ENCODE measurements at places on chromosomes 5 and 9.

DNA sequence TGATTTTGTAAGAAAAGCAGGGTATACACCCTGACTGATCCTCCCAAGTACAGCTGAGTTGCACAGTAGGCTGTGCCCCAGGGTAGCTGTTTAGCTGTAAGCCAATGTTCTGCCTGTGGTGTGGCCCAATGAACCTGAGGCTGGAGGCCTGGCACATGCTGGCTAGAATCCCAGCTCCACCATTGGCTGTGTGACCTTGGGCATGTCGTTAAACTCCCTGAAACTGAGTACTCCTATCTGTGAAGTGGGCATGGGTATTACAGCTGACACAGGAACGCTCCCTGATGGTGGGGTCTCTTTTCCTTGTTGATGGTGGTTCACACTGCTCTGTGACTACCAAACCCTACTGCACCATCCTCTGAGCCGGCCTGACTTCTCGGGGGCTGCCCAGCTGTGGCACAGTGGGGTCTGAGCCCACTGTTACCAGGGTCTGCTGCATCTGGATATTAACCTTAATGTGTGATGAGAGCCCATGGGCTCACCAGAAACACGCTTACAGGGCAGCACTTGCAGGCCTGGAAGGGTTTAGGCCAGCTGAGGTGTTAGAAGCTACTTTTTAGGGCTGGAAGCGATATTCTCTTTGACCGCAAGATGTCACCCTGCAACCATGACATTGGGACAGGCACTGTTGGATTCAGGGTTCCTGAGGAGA lies 7.0 kb upstream of the GADD45G start:
- DNase-seq: no peak

DNA sequence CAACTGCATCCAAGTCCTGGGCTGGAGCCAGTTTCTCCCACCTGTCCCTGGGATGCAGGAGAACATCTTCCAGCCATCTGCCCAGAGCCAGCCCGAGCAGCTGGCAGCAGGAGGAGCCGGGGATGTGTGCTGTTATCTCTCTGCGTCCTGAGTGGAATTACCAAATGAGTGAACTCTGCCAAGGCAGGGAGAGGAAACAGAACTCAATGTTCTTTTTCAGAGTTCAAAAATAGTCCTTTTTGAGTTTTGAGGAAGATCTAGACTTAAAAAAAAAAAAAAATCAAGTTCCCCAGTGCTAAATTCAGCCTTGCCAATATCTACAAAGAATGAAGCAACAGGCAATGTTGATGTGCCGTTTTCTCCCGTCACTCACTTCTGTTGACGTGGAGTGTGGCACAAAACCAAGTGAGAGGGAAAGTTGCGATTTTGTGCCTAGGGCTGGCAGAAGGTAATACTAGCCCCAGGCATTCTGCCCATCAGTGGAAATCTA lies 56.2 kb downstream of the TMOD1 start:
- no peak for DNase-seq

- no peak for DNase-seq
Measured at GRCh38 chr9:38026021-38026809, 42.8 kb downstream of the SHB start.

DNA sequence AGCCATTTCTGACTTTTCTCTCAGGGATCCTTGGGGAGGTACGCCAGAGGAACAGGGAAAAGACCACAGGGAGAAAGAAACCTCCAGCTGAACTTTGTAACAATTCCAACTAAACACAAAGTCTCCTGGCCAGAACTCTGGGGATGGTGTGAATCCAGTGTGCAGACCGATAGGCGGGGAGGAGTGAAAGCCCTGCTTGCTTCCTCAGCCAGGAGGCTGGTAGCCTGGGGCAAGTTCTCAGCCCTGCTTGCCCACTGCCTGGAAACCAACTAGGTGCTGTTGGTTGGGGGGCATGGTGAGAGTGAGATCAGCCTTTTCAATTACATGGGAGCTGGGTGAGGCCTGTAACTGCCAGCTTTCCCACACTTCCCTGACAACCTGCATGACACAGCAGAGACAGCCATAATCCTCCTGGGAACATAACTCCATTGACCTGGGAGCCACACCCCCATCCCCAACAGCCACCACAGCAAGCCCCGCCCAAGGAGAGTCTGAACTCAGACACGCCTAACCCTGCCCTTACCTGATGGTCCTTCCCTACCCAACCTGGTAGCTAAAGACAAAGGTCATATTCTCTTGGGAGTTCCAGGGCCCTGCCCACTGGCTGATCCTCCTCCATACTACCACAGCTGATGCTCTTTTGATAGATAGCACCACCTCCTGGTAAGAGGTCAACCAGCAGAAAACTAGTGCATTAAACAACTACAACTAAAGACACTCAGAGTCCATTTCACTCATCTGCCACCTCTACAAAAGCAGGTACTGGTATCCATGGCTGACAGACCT lies 100.1 kb upstream of the TNFAIP8 start:
- no peak for DNase-seq

GRCh38 chr5:171586436-171586835 lies 167.0 kb downstream of the FGF18 start:
- DNase-seq: no peak

DNA sequence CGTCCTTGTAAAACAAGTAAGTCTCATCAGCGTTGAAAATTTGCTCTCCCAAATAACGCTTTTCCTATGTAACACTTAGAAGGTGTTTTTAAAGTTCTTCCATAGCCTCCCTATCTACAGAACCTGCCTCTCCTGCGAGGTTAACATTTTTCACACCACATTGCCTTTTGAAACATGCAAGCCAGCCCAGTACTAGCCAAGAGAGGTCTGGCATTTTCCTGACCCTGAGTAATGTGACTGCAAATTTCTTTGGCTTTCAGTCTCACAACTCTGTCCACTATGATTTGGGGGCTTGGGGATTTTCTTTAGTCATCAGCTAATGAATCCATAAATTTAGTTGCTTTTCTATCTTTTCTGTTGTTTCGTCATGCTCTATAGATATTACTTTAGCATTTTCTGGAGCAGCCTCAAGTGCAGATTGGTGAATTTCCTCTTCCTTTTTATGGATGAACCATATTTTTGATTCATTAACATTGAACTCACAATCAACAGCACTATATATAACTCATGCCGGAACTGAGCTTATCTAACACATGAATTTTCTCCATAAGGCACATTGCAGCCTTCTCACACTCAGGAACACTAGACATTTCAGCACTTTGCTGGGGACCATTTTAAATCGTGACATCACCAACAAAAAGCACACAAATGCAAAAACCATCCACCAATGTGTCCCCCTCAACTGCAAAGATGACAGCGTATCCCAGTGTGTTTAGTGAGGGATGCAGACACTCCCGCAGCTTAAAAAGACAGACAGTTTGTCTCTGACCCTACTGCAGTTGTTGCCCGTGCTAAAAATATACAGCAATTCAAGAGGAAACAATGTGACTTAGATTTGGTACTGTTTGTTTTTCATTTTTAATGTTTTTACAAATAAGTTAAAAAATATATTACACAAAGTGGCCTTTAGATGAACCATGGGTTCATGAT lies 77.2 kb upstream of the SPATA31C2 start:
- DNase-seq: no peak

DNA sequence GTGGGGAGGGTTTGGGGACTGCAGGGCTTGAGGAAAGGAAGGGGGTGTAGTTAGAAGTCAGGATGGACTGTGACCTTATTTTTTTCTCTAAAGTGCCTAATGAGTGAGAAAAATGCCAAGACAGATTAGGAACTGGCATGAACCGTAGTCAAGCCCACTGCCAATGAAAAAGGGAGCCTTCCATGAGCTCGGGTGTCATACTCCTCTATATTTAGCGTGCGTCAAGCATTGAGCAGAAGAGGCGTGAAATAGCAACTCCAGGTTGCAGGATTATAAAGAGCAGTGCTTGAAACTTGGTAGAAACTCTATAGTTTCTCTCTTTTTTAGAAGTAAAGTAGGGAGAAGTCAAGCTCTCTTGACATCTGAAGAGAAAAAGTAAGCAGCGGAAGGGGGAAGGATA lies 1.8 kb downstream of the SGCD start:
- DNase-seq: no peak

DNA sequence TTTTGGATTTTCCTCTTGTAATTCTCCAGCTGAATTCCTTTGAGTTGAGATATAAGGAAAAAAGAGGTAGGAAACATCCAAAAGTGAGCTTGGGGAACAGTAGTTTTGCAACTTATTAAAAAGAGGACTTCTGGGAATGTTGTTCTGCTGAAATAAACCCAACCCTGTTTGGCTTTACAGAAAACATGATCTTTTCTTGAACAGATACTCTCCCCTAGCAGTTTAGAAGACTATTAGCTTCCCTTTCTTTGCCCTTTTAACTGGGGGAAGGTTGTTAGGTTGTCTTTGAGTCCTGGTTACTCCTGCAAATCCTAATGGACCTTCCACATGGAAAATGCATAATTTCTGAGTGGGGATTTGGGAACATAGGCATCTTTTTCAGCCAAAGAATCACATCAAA lies 168.7 kb upstream of the RPS23 start:
- DNase-seq: no peak

DNA sequence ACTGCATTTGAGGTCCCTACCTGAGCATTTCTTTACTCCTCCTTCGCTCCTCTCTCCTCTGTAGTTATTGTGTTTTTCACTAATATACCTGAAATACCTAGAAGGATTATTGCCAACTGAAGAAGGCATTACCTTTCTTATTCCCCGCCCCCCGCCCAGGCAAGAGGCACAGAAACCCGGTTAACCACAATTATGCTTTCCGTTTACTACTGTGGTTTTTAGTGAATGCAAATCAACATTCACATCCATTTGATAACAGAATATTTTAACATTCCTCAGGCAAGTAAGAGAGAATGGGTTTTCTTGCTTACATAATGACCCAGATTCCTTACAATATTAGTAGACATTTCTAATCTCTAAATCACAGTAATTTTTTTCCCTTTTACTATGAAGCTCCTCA lies 136.9 kb downstream of the PCSK5 start:
- DNase-seq: no peak

- no peak for DNase-seq
Measured at GRCh38 chr5:154593796-154594195, 115.8 kb upstream of the HAND1 start.

GRCh38 chr9:109088221-109088620 lies 31.5 kb downstream of the TMEM245 start:
- no peak for DNase-seq

DNA sequence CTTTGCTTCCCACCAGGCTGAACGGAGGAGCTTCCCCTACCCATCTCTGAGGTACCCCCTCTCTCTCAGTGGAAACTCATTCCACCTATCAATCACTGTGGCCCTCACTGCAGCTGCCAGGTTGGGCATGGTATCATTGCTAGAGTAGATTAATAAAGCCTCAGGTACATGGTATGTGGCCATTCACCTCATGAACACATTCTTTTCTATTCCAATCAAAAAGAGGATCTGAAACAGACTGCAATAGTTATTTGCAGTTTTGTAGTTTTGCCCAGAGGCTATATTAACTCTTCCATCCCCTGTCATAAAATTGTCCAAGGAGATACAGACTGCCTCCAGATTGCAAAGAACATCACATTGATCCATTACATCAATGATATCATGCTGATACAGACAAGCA lies 85.8 kb upstream of the MVB12B start:
- no peak for DNase-seq

GRCh38 chr5:61254969-61255555 lies 77.0 kb upstream of the ZSWIM6 start:
- no peak for DNase-seq

GRCh38 chr5:82176115-82176814 lies 101.9 kb downstream of the RPS23 start:
- DNase-seq: no peak

GRCh38 chr9:35516479-35516878 lies 26.6 kb downstream of the RUSC2 start:
- DNase-seq: no peak

GRCh38 chr5:159416438-159416837 lies 86.2 kb upstream of the IL12B start:
- DNase-seq: no peak

GRCh38 chr5:38483805-38484398 lies 72.5 kb downstream of the LIFR start:
- no peak for DNase-seq

DNA sequence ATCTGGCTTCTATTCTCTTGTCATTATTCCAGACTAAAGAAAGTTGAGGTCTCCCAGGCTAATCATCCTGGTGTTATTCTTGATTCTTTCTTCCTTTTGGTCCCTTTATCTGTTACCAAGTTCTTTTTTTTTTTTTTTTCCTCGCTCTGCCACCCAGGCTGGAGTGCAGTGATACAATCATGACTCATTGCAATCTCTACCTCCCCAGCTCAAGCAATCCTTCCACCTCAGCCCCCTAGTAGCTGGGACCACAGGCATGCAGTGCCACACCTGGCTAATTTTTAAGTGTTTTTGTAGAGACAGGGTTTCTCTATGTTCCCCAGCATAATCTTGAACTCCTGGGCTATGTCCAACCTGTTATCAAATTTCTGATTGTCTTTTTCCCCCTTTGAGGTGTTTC lies 126.6 kb upstream of the DHFR start:
- no peak for DNase-seq

GRCh38 chr5:152592416-152592815 lies 187.3 kb upstream of the NMUR2 start:
- DNase-seq: no peak

DNA sequence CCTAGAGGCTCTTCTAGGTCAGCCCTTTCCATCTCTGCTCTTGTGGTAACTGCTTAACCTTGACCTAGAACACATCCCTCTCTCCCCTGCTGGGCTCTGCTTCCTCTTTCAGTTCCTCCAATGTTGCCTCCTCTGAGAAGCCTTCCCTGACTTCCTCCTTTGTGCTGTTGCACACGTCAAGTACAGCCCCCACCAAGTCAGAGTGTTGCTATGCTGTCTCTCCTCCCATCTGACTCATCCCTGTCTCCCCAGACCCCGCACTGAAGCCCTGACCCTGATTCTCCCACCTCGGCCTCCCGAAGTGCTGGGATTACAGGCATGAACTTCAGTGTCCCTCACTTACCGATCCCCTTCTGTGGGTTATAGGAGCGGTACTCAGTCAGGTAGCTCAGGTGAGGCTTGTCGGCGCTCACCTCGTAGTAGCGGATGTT lies 10.4 kb upstream of the TRIM14 start:
- DNase-seq: no peak

DNA sequence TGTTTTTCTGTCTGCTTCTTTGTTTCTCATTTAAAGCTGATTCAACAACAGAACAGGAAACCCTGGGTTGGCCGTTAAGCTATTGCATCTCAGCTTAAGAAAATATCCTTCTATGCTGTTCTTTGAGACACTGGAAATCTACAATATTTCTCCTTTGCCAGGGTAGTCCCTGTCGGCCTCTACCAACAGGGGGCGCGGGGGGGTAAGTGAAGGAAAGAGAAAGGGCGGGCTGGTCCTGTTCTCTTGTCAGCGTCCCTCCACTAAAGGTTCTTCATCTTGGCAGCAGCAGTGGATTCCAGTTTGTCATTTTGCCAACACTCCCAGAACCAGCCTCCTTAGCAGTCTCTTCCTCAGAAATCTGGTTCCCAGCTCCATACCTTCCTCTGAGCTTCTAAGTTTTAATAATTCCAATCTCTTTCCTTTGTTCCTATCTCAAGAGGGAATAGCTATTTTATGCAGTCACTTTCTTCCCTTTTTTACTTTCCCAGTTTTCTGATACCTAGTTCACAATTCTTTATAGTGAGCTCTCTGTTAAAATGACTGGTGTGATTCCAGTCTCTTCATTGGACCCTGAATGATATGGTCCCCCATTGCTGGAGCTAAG lies 222.3 kb downstream of the GLIS3 start:
- no peak for DNase-seq

- DNase-seq: no peak
Measured at GRCh38 chr9:34628656-34629490, at the start of gene ARID3C. Gene ARID3C (minus strand): TSS chr9:34629066. CDS start chr9:34628014, 1,052 bp downstream.

GRCh38 chr9:23557689-23558088 lies 268.4 kb downstream of the ELAVL2 start:
- no peak for DNase-seq

GRCh38 chr9:114837923-114838322 lies 32.1 kb upstream of the TNFSF15 start:
- no peak for DNase-seq

- DNase-seq: no peak
Measured at GRCh38 chr9:133458643-133459312, 1.0 kb upstream of the CACFD1 start.
